Activated naive CD8-positive, alpha-beta T cell treated with anti-CD3 and anti-CD28 coated beads, Interleukin-2, amount 10 ng/mL, durations not matched to agents 7 days and 5 days (primary cell): ENCODE measurements at places on chromosomes 1 and 21.
A peak's percentile ranks its signal among the peaks of the same experiment; 100 is the strongest.

- H3K27ac ChIP-seq = no peak overlapping the region
- H3K4me1 ChIP-seq = no peaks in the 10 kb centered on the region
- DNase-seq = no peak
- H3K4me3 ChIP-seq = no peak overlapping the region
- H3K36me3 ChIP-seq = no peaks in the 10 kb centered on the region
- no peaks in the 10 kb centered on the region for H3K27me3 ChIP-seq
These were observed 27.1 kb upstream of the LRRC38 start for GRCh38 chr1:13540866-13541265.

- no peak for DNase-seq
- H3K36me3 ChIP-seq = no peaks in the 10 kb centered on the region
- H3K27me3 ChIP-seq = peaks cover 12% of the 10 kb centered on the region
- H3K4me3 ChIP-seq = no peak overlapping the region
These were observed 1.5 kb downstream of the PDZK1 start for GRCh38 chr1:145705622-145706021.

DNA sequence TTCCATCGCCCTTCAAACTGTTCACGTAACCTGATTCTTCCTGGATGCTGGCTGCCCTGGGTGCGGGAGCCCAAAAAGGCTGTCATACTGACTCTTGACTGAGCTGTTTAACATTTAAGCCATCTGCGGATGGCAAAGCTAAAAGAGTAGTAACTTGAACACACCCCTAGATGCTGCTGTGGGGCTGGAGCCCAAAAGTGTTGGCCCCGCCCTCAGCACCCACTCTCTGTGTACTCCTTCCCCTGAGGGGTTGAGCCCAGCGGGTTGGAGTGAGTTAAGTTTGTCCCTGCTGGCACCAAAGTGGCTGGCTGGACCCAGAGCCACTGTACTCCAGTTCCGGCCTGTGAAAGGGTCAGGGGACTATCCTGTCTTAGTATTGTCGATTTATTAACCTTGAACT, 640.6 kb downstream of the PTPRU start:
- H3K4me3 ChIP-seq = no peak overlapping the region
- peaks cover 11% of the 10 kb centered on the region for H3K27me3 ChIP-seq
- H3K36me3 ChIP-seq = no peaks in the 10 kb centered on the region
- no peak for DNase-seq
- no peaks in the 10 kb centered on the region for H3K4me1 ChIP-seq

DNA sequence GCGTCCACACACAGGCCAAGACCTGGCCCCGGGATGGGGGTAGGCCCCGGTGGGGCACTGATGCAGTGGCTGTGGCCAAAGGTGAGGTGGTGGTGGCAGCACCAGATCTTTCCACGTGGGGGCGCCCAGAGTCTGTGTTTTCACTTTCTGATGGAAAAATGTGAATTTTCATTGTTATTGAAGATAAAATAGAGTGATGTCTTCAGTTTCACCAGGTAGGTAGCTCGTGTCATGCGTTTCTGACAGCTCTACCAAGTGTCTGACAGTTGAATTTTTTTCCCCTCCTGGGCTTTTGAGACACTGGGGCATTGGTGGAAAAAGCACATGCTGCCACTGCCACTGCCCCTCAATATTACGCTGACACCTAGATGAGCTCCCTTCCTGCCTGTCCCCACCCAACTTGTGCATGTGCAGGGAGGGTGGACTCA, 40.0 kb upstream of the MAGOH start:
- no peaks in the 10 kb centered on the region for H3K27me3 ChIP-seq
- H3K36me3 ChIP-seq = peaks cover 8% of the 10 kb centered on the region
- H3K4me1 ChIP-seq = peaks cover 6% of the 10 kb centered on the region
- H3K27ac ChIP-seq = peak overlapping the region; percentile 7

GRCh38 chr1:172154551-172154950, 265.9 kb upstream of the C1orf105 start:
- H3K27ac ChIP-seq = peak overlapping the region; percentile 61
- no peaks in the 10 kb centered on the region for H3K27me3 ChIP-seq
- H3K36me3 ChIP-seq = peaks cover 1% of the 10 kb centered on the region
- peaks cover 5% of the 10 kb centered on the region for H3K4me1 ChIP-seq
- peak overlapping the region; percentile 4 for H3K4me3 ChIP-seq

DNA sequence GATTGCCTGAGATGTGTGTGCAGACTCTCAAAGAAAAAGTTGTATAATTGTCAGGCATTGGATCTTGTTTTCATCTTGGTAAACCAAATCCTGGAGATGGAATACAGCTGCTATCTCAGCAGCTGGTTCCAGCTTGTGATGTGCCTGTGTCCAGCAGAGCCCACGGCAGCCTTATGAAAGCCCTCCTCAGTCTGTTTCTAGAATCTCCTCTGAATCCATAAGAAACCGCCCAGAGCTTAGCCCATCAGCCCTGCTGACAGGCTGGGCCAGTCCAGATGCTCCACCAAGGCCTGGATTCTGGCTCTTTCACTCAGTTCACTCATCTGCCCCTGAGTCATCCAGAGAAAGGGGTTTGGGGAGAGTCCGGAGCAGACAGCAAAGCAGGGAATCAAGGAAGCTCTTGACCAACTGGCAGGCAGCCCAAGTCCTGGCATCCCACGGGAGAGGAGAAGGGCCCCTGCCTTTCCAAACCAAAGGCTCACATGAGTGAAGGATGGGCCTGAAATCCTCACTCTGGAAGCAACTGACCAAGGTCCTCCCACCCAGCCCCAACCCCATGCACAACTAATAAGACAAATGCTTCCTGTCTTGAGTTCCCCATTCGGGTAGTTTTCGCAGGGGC, 45.7 kb downstream of the NAV1 start:
- H3K4me3 ChIP-seq = no peak overlapping the region
- no peaks in the 10 kb centered on the region for H3K4me1 ChIP-seq
- H3K36me3 ChIP-seq = no peaks in the 10 kb centered on the region
- no peak for DNase-seq
- no peak overlapping the region for H3K27ac ChIP-seq

DNA sequence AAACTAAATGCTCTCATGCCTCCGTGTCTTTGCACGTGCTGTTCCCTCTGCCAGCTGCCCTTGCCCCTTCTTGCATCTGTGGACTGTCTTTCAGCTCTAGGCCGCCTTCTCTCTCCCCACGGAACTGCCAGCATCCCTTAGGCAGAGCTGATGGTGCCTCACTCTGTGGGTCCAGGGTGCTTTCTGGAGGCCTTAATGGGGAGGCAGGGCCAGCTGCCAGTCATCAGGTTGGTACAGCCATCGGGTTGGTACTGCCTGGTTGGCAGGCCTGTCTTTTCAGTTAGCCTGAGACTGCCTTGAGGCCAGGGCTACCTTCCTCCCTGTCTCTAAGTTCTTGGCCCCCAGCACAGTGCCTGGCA, 61.4 kb upstream of the TARBP1 start:
- H3K36me3 ChIP-seq = no peaks in the 10 kb centered on the region
- H3K4me1 ChIP-seq = peaks cover 28% of the 10 kb centered on the region
- no peak overlapping the region for H3K27ac ChIP-seq
- no peak for DNase-seq
- H3K4me3 ChIP-seq = no peak overlapping the region
- peaks cover 2% of the 10 kb centered on the region for H3K27me3 ChIP-seq

- no peak for DNase-seq
- peaks cover 3% of the 10 kb centered on the region for H3K4me1 ChIP-seq
- peaks cover 7% of the 10 kb centered on the region for H3K36me3 ChIP-seq
- H3K27ac ChIP-seq = no peak overlapping the region
- H3K4me3 ChIP-seq = no peak overlapping the region
These were observed 201.1 kb downstream of the BACH1 start for GRCh38 chr21:29499734-29500343.

DNA sequence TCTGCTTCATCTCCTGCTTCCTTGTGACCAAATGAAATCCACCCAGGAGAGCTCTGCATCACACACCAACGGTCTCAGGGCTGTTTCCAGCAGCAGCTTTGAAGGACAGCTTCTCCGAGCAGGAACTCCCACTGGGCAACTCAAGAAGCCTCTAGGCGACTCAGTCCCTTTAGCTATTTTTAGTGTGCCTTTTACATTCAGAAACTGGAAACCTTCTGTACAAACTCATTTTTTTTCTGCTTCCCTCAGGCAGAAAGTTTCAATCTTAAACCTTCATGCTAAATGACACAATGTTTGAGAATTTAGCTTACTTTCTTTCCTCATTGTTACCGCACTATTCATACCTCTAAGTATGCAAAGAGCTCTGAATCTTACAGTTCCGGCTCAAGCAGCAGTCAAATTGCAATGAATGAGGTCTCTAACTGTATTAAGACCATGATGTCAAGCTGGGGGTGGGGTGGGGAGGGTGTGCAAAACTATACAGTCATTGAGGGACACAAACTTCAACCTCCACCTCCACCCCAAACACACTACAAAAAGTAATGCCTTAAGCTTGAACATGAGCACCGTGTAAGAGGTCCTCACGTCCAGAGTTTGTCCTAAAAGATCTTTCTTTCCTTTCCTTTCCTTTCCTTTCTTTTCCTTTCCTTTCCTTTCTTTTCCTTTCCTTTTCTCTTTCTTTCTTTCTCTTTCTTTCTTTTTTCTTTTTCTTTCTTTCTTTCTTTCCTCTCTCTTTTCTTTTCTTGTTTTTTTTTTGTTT, 16.4 kb upstream of the TARBP1 start:
- peaks cover 3% of the 10 kb centered on the region for H3K27me3 ChIP-seq
- H3K27ac ChIP-seq = no peak overlapping the region
- no peak overlapping the region for H3K4me3 ChIP-seq
- no peak for DNase-seq
- no peaks in the 10 kb centered on the region for H3K36me3 ChIP-seq

GRCh38 chr1:198113342-198113750, 43.5 kb upstream of the NEK7 start:
- H3K27ac ChIP-seq = no peak overlapping the region
- no peak overlapping the region for H3K4me3 ChIP-seq
- H3K4me1 ChIP-seq = no peaks in the 10 kb centered on the region

- H3K27ac ChIP-seq = no peak overlapping the region
- H3K4me3 ChIP-seq = no peak overlapping the region
- no peaks in the 10 kb centered on the region for H3K36me3 ChIP-seq
- H3K4me1 ChIP-seq = no peaks in the 10 kb centered on the region
These were observed 70.1 kb upstream of the LRRC7 start for GRCh38 chr1:69497441-69498221.

GRCh38 chr1:111967886-111968285, 21.6 kb downstream of the KCND3 start:
- H3K27me3 ChIP-seq = peaks cover 30% of the 10 kb centered on the region
- H3K36me3 ChIP-seq = no peaks in the 10 kb centered on the region
- no peaks in the 10 kb centered on the region for H3K4me1 ChIP-seq
- no peak overlapping the region for H3K27ac ChIP-seq
- no peak for DNase-seq

DNA sequence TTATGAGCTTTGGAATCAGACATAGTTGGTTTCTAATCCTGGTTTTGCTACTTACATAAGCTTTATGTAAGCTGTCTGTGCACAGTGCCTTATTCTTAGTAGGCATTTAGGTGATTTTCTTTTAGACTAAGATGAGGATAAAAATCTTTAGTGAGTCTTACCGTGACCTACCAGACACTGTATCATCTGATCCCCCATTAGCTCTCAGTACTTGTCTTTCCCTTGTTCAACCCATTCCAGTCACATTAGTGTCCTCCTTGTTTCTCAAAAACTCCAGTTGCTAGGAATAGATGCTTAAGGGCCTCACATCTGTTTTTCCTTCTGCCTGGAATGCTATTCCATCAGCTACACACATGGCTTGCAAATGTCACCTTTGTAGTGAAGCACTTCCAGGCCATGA, 18.8 kb downstream of the PPP1R12B start:
- no peak for DNase-seq

DNA sequence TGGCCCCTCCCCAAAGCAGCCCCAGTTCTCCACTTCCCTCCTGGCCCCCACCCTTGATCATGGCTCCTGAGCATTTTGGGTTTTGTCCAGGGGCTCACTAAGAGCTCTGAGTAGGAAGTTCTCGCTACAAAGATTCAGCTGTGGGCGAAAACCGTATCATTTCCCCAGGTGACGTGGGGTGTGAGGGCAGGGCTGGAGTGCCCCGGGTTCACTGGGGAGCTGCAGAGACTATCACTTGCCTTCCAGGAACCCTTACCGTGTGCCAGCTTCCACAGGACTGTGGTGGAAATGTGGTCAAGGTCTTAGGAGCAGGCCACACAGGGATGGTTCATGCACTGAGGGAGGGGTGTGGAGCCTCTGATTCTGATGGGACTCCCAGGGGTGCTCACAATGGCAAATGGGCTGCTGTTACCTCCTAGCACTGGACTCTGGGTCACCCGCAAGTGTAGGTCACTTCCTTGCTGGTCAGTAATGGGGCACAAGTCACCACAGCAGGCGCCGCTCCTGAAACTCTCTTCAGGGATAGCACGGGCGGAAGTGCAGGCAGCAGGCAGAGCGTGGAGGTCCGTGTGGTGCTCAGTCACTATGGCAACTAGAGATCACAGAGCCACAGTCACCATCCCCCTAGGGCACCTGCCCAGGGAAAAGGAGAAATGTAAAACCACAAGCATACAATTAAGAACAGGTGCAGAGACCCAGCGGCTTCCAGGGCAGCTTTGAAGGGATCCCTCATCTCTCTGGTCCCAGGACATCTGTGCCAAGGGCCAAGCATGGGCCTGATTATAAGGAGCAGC, 35.4 kb downstream of the RSPH1 start:
- peak overlapping the region; percentile 71 for H3K27ac ChIP-seq
- H3K36me3 ChIP-seq = peaks cover 3% of the 10 kb centered on the region
- H3K4me3 ChIP-seq = peak overlapping the region; percentile 64
- no peaks in the 10 kb centered on the region for H3K27me3 ChIP-seq

- no peak overlapping the region for H3K4me3 ChIP-seq
- no peak overlapping the region for H3K27ac ChIP-seq
- peaks cover 22% of the 10 kb centered on the region for H3K27me3 ChIP-seq
- no peak for DNase-seq
- no peaks in the 10 kb centered on the region for H3K36me3 ChIP-seq
- H3K4me1 ChIP-seq = no peaks in the 10 kb centered on the region
These were observed 4.6 kb downstream of the MTARC1 start for GRCh38 chr1:220791285-220791684.

DNA sequence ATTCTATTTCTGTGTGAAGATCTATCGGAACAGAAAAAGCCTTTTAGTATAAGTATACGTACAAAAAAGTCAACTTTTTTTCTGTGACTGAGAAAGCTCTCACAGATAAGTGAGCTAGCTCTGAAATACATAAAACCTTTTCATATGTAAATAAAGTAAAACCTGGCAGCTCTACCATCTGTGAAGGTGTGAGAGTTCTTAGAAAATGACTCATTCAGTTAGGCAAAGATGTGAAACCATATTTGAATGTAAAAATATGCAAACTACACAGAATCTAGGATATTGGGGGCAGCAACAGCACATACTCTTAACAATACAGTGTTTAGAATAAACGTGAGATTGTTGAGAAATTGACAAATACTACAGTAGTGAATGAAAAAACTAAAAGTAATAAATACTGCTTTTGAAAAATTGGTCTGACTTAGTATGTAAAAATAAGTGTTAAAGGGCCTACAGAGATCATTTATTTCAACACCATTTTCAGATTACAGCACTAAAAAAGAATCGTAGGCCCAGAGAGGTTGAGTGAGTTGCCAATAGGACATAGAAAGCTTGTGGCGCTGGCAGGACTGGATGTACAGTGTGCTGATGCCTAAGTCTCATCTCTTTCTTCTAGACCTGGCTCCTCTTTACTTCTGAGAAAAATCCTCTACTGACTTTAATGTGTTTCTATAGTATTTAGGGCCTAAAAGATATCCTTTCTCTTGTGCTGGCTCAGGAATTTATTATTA, 19.8 kb downstream of the ATP6V1G3 start:
- H3K4me1 ChIP-seq = peaks cover 51% of the 10 kb centered on the region
- peak overlapping the region; percentile 68 for H3K4me3 ChIP-seq
- peaks cover 3% of the 10 kb centered on the region for H3K36me3 ChIP-seq
